ENCODE measurements at places on chromosomes 3 and 15.

DNA sequence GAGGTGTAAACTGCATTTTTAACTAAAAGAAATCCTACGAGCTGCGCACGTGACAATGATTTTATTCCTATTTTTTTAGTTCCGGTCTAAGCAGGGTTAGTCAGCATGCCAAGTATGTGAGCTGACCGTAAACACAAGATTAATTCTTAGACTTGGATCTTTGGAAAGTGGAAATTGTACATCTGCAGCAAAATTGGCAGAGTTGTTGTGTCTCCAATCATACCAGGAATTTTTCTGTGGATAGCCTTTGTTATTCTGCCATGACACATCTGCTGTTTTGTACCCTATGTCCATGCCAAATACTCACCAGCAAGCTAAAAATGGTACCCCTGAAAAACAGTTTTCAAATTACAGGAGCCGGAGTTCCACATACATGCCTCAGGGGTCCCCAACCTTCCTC lies 562.5 kb downstream of the UNC13C start:
- no peak for DNase-seq

DNA sequence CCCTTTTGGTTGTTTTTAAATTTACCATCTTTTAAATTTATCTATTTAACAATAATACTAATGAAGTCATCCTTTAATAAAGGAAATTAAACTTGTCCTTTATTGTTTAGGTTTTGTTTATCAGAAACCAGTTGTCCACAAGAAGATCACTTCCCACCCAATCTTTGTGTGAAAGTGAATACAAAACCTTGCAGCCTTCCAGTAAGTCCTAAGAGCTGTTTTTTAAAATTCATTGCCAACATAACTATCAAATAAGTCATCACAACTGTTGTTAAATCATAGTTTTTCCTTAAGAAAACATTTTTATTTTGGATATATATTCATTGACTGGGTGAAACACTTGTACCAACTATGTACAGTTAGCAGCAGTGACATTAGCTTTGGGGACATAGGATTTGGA lies 59.4 kb downstream of the CALML4 start:
- DNase-seq: no peak

DNA sequence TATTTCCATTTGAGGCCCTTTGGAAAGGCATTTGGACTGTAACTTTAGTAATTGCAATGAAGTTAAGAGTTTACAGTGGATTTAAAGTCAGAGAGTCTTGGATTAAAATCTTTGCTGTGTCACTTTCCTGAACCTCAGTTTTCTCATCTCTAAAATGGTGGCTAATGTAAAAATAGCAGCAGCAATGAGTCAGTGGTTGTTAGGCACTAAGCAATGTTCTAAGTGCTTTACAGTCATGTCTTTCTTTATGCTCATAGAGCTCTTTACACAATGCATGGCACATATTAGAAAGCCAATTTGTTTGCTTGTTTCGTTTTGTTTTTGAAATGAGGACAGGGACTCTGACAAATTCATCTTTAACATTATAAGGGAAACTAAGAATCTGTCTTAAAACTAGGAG lies 222.7 kb upstream of the DNAJC19 start:
- no peak for DNase-seq

DNA sequence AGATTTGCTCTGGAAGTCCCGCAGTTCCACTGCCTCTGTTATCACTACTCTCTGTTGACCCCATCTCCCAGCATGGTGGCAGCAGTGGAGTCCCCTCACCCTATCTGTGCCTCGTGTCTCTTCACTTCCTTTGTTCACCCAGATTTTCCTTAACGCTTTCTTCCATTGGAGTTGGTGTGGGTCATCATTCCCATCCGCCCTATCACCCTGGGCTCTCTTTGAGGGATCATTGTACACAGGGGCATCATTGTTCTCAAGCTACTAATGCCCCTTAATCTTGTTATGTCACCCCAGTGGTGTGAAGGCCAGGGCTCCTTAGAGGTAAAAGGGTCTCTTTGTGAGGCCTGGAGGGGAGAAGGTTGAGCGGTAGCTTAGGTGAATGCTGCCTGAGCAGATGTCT lies 329.5 kb upstream of the CTDSPL start:
- no peak for DNase-seq

- DNase-seq: no peak
These were observed 227.1 kb downstream of the RPLP1 start for GRCh38 chr15:69679623-69680228.

GRCh38 chr3:52444860-52445793 lies at the start of gene SEMA3G:
SEMA3G (minus strand) TSS chr3:52445103; CDS start chr3:52445027, 76 bp downstream.
- peak; percentile 84 for DNase-seq

DNA sequence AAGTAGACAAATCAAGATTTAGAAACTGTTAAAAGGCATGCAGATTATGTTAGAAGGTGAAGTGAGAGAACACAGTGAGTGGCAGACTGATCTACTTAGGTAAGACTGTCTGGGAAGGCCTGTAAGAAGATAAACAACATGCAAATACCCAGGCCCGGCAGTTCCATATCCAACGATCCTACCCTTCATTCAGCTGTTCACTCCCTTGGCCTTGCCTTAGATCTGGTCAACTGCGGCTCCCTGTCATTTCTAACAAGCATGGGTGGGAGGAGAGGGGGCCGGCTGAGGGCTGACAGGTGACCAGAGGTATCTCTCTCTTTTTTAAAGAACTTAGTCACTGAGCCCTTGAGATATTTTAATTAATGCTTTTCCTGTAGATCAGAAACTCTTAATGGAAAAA lies 84.7 kb upstream of the FAM3D start:
- no peak for DNase-seq

- no peak for DNase-seq
These were observed 32.2 kb upstream of the BCL2A1 start for GRCh38 chr15:80003171-80003570.

GRCh38 chr15:72233769-72234168 lies 2.8 kb upstream of the PKM start:
- DNase-seq: no peak
